AG08396 (cell line): ENCODE measurements at places on chromosomes 6 and 20.

DNA sequence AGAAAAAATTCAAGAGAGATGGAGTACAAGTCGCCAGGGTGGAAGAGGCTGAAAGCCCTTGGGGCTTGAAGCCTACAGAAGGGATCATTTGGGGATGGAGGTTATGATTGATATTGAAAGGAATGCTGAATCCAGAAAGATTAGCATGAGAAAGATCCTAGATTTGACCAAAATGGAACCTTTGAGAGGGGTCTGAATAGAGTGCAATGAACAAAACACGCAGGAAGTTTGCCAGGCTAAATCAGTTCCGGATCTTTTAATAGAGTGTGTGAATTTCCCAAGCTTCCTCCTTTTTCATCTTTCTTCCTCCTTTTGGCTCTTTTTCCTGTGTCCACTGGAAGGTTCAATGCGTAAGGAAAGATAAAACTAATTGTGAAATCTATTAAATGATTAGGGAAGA lies 15.3 kb downstream of the IPCEF1 start:
- DNase-seq, result no peak

DNA sequence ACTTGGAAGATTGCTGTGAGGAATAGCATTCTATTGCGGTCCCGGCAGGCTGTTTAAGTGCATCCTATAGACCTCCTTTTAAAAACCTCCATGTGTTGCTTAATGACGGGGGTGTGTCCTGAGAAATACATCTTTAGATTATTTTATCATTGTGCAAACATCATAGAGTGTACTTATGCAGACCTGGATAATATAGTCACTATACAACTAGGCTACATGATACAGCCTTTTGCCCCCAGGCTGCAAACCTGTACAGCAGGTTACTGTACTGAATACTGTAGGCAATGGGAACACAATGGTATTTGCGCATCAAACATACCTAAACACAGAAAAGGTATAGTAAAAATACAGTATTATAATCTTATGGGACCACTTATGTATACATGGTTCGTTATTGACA lies 175.6 kb downstream of the RNF144B start:
- no peak for DNase-seq

DNA sequence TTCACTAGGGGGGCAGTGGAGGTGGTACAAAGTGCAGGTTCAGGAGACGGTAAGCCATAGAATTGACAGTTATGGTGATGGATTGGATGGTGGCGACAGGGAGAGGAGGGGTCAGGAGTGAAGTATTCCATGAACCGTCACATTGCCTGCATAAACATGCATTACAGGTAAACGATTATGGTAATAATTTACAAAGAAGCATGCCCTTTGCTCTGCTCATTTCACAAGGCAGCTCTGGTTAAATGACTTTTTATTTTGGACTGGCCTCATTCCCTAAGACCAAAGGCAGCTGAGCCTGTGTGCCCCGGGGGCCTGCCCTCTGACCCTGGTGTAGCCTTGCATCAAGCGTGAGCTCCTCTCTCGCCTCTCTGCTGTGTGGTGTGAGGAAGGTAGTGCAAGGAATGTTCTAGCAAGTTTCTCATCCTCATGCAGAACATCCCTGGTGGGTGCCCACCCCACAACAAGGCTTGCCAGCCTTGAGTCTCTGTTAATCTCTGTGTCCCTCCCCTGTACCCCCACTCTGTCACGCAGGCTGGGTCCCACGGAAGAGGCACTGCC lies 59.0 kb downstream of the PPP1R14C start:
- no peak for DNase-seq

DNA sequence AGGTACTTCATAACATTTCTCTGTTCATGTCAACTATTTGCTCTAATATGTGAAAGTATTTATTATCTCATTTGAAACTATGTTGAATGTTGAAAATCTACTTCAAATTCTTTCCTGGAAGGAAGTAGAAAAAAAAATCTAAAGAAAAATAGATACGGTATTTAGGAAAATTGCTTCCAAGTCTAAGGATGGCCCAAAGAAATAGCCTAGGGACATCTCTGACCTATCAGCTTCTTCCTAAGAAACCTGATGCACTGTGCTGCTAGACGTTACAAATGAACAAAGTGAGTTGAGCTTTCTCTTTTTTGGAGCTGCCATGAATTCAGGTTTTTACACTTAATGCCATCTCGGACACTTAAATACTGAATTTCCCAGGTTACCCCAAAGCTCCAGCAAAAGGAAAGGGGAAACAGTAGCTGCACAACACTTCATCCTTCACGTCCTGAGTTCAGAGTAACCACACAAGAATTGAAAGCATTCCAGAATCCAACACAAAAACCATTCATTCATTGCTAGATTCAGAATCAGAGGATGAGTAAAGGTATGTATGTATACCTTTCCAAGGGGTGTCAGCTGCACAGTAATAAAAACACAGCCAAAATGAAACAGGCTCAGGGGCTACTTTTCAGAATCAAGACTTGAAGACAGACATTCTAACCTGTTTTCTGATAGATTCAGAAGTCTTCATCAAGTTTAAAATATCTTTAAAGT lies 7.9 kb downstream of the RMND1 start:
- DNase-seq, result no peak

- DNase-seq, result no peak
Measured at GRCh38 chr6:6969761-6970223, 138.0 kb upstream of the RREB1 start.

DNA sequence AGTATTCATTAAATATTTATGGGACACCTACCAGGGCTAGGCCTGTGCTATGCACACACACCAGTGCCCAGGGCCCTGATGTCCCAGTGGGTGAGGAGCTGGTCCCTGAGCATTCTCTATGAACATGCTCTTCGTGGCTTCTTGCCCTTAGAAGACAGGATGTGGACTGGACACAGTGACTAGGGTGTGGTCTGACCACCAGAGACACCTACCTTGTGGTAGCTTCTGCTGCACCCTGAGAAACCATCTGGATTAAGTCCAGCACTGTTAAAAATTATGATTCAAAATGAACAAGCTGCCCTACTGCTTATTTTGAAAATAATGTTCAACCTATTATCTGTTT lies 112.9 kb upstream of the RPS6KA2 start:
- no peak for DNase-seq

GRCh38 chr20:21633829-21634228 lies 71.6 kb upstream of the PAX1 start:
- DNase-seq, result no peak

DNA sequence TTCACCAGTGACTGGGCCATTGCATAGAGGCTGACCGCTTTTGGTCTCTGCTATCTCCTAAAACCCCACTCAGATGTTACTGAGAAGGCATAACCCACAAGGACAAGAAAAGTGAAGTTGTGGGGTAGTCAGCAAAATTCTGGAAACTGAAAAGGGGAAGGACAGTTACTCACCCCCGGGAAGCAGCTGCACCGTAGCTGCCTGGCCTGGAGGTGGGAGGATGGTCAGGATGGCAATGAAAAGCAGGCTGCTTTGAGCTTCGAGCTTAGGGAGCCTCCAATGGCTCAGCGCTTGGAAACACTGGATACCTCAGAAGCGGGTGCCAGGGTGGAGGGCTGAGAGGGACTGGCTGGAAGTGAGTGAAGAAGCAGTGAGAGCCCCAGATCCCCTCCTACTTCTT lies 56.0 kb downstream of the KCNK5 start:
- no peak for DNase-seq

- no peak for DNase-seq
Measured at GRCh38 chr6:133359256-133359655, 118.1 kb downstream of the EYA4 start.

DNA sequence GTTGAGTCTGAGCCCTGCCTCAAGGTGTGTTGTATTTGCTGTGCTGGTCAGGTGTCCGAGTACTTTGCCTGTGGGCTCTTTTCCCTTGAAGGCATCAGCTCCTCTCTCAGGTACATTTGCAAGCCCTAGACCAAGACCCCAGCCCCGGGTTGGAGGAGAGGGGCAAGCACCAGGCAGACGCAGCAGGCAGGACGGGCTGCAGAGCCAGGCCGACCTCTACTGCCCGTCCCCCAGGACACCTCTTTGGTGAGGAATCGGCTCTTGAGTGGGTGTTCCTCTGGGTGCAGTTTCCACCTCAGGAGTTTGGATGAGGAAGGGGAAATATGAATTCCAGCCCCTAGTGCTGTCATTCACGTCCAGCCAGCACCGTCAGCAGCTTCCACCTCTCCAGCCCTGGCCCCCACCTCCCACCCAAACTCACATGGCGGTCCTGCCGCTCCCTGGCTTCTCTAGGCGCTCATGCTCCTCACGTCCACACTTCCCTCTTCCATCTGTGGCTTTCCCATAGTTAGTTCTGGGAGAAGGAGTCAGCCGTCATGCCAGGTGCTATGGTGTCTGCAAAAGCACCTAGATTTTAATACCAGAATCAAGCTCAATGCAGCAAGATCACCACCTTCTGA lies 183.9 kb downstream of the DLL1 start:
- no peak for DNase-seq

DNA sequence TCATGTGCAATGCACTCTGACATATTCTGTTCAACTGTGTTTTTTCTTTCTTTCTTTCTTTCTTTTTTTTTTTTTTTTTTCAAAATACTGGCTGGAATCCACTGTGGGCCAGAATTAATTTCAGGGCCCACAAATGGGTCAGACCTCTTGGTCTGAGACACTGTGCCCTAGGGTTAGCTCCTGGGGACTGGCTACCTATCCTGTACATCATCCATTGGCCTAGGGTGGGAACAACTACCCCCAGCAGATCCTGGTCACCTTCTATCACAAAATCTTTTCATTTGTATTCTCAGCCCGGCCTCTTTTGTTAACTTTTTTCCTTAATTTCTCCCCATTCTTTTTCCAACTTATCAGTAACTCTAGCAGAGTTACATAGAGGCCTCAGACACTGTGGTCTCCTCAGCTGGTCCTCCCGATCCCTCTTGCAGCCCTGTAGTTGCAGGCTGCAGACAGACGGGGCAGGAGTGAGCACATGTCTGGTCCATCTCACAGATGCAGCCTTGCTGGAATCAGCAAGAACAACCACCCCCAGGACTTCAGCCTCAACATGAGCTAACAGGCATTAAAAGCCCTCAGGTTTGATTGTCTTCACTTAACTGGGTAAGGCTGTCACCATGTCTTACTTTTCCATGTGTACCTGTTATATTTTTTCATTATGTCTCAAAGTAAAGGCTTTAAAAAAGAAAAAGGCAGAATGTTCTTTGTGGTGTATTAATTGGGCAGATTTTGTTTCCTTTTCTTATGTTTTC lies 41.3 kb downstream of the TXLNB start:
- peak; percentile 64 for DNase-seq

GRCh38 chr20:40192081-40192480 lies 497.0 kb downstream of the MAFB start:
- no peak for DNase-seq

GRCh38 chr20:62770111-62770910 lies 26.0 kb upstream of the MRGBP start:
- DNase-seq, result no peak

GRCh38 chr20:44489223-44489622 lies 13.5 kb downstream of the TTPAL start:
- DNase-seq, result no peak

DNA sequence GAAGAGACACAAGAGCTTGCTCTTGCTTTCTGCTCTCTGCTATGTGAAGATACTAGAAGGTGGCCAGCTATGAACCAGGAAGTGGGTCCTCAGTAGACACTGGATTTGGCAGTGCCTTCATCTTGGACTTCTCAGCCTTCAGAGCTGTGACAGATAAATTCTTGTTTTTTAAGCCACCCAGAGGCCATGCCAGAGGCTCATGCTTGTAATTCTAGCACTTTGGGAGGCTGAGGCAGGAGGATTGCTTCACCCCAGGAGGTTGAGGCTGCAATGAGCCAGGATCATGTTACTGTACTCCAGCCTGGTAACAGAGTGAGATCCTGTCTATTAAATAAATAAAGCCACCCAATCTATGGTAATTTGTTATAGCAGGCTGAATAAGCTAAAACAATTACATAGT lies 185.5 kb upstream of the SALL4 start:
- DNase-seq, result no peak

GRCh38 chr20:50676858-50677257 lies 14.5 kb downstream of the RIPOR3 start:
- no peak for DNase-seq

DNA sequence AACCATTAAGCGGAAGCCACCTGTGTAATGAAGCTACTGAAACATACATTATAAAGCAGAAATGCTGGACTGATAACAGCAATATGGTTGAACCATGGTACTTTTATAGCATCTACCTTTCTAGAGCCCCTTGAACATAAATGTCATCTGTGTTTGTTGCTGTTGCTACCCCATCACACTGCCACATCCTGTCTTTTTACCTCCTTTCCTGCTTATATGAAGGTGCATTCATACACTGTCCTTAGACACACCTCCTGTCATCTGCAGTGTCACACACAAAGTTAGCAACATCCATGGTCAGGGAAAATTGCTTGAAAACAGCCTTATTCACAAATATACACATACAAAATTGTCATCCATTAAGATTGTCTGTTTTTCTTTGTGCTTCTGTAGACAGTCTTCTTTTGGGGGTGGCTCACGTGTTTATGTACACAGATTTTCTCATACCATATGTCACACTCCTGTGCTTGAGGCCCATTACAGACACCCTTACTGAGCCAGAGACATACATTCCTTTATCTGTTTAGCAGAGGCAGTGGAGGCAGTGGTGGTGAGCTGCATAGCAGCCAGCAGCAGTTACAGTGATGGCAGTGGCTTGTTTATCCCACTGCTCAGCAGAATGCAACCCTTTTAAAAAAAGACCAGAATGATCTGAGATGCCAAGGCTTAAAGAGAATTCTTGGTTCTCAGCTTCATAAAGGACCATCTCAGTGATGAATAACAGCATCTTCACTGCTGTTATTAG lies 25.9 kb downstream of the C6orf62 start:
- no peak for DNase-seq

DNA sequence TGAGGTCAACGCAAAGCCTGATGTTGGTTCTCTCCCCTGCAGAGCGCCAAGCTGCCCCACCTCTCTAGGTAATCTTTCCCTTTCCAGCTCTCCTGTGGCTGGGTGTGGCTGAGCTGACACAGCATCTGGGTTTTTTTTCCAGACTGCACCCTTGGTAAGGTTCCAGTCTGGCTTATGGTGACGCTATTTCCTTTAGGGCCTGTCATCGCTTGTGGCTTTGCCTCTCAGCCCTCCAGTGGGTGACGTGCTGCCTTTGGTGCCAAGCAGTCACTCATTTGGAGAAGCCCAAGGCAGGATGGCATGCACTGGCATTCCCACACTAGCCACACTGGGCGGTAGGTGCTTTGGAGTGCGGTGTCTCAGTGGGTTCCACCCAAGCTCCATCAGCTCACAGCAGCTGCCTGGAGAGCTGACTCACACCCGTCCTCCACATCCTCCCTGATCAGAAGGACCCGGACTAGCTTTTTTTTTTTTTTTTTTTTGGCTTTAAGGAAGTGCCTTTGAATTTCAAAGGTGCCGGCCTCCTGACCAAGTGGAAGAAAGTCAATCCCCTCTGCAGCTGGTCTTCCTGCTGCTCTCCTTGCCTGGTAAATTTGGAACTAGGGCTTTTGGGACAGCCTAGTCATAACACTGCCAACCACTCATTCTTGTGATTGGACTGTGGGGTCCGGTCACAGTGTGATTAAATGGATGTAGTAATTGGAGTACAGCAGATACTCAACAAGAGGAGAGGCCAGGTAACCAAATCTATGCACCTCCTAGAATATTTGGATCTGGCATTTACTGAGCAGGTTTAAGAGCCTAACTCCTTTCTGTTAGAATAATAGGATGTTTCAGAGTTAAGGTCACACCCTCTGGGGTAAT lies 153.6 kb downstream of the CD83 start:
- DNase-seq, result peak; percentile 63
